ENCODE measurements at places on chromosomes 11 and 22.

- DNase-seq = no peak
Measured at GRCh38 chr22:29842172-29842571, 4.1 kb upstream of the ASCC2 start.

- no peak for DNase-seq
Measured at GRCh38 chr11:46414879-46415278, 23.3 kb upstream of the CHRM4 start.

GRCh38 chr22:39943337-39943736 is 16.9 kb upstream of the TMA7B start:
- DNase-seq = no peak

GRCh38 chr11:62547691-62548281 is 1.2 kb upstream of the AHNAK start:
- DNase-seq = no peak

DNA sequence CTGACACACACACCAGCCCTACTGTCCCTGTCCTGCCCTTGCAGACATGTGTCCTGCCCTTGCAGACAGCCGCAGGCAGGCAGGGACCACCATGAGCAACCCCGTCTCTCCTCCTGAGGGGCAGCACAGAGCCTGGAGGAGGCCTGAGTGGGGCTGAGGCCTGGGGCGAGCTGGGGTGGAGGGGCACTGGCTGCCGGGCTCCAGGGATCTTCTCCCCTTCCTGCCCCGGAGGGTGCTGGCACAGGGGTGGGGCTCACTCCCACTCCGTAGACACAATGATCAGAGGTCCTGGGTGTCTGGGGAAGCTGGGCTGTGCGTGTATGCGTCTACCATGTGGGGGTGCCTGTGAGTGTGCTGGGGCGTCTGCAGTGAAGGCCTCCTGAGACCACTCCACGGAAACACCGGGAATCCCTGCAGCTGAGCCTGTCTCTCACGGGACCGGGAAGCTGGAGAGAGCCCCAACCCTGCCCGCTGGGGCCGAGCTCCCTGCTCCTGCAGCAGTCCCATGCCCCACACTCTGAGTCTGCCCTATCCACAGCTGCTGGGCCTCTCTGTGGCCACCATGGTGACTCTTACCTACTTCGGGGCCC is 588 bp downstream of the TSPAN32 start:
- DNase-seq = no peak

DNA sequence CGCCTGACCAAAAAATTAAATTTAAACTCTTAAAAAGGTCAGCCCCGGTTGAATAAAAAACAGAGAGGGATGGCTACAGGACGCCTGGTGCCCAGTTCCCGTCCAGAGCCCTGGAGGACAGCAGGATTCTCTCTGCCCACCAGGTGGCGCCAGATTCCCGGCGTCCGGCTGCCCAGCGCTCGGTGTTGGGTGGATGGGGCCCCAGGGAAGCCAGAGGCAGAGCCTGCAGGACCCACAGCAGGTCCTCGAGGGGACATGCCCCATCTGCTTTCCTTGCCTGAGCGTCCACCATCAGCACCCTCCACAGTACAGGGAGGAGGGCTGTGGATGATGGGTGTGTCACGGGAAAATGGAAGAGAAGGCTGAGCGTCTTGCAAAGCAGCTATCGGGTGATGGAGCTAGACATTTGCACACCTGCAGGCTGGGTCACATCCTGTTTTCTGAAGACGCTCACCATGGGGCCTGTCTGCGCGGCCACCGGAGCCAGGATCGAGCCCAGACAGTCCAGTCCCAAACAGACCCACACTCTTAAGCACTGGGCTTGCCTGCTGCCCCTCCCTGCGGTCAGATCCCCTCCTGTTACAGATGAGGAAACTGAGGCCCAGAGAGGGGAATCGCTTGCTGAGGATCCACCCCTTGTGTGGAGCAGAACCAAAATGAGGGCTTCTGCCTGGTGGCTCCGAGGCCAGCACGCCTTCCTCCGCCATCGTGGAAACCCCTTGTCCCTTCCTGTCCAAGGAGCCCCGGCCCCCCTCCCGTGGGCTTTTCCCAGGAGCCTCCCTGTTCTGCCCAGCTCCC is 18.5 kb upstream of the CBX7 start:
- DNase-seq = peak; percentile 66

GRCh38 chr11:100883830-100884229 is 196.7 kb downstream of the ARHGAP42 start:
- no peak for DNase-seq

DNA sequence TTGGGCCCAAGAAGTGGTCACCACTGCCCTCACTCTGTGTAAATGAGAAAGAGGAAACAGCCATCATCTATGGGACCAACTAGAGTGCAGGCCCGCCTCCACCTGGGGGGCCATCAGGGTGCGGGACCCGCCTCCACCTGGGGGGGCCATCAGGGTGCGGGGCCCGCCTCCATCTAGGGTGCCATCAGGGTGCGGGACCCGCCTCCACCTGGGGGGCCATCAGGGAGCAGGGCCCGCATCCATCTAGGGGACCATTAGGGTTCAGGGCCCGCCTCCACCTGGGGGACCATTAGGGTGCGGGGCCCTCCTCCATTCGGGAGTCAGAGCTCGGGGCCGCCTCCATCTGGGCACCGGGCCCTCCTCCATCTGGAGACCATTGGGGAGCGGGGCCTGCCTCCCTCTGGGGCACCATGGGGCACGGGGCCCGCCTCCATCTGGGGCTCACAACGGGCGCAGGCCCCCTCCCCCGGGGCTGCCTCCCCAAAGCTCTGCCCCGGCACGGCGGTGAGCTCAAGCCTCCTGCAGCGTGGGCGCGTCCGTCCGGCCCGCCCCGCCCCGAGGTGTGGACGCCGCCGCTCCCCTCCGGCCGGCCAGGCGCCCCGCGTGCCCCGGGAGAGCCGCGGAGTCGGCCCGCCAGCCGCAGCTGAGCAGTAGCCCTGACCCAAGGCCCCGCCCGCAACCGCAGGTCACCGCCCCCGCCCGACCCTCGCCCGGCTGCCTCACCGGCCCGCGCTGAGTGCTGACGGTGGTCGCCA is 512 bp downstream of the TOLLIP start:
- no peak for DNase-seq

- DNase-seq = no peak
Measured at GRCh38 chr22:23899042-23899745, 5.0 kb downstream of the MIF start.

- no peak for DNase-seq
Measured at GRCh38 chr11:34531663-34532062, 18.1 kb upstream of the ELF5 start.

- DNase-seq = no peak
Measured at GRCh38 chr11:10894666-10895065, 36.8 kb upstream of the ZBED5 start.

- DNase-seq = no peak
Measured at GRCh38 chr11:37422511-37422910, 824.5 kb upstream of the RAG2 start.

All from stimulated activated CD4-positive, alpha-beta T cell treated with anti-CD3 and anti-CD28 coated beads, Interleukin-15, amount 100 ng/mL, for 48 hours (primary cell).